LHCN-M2 (cell line): ENCODE measurements at places on chromosomes 11 and 22. TPM values are rescaled to one million over a fixed set of nuclear protein-coding genes. Genes with fewer than 3 reads are reported as not detected.

Gene OLFML1
- total RNA-seq = not detected in 2 replicates

Gene CELSR1
- total RNA-seq = under 0.01 and 0.06 TPM in 2 replicates

Gene API5
- total RNA-seq = 104 and 113 TPM in 2 replicates

Gene LARGE2
- not detected in 2 replicates for total RNA-seq

Gene TNNT3
- total RNA-seq = 1.9 TPM in 1 of 2 replicates, not detected in the other

Gene NCR3LG1
- total RNA-seq = 2.0 TPM in 2 replicates

Gene CCDC116
- 0.06 and 0.26 TPM in 2 replicates for total RNA-seq

Gene TPBGL
- total RNA-seq = not detected in 2 replicates

Gene OR10V1
- not detected in 2 replicates for total RNA-seq

Gene MMP13
- 0.13 TPM in 1 of 2 replicates, not detected in the other for total RNA-seq

Gene CABP4
- total RNA-seq = 1.2 and 3.1 TPM in 2 replicates

Gene KRTAP5-2
- total RNA-seq = not detected in 2 replicates

Gene MYO7A
- 0.75 and 1.6 TPM in 2 replicates for total RNA-seq

Gene CREB3L1
- 21.0 and 23.9 TPM in 2 replicates for total RNA-seq

Gene MRGPRX3
- total RNA-seq = not detected in 2 replicates

Gene KRTAP5-10
- 0.58 TPM in 1 of 2 replicates, not detected in the other for total RNA-seq

Gene MIAT
- total RNA-seq = 0.17 and 0.19 TPM in 2 replicates

Gene OR51E2
- not detected in 2 replicates for total RNA-seq

Gene C1QTNF6
- 2.2 and 3.2 TPM in 2 replicates for total RNA-seq

Gene BIK
- total RNA-seq = not detected in 2 replicates
